ENCODE measurements at places on chromosomes 1 and 21. TPM values are rescaled to one million over a fixed set of nuclear protein-coding genes. Genes with fewer than 3 reads are reported as not detected.

Gene SYNC
- 20.3 TPM for total RNA-seq

Gene EFCAB7
- total RNA-seq = 2.9 TPM

Gene WLS
- total RNA-seq = 126 TPM

Gene CYP4B1
- total RNA-seq = 2.9 TPM

Gene SERTAD4
- total RNA-seq = 5.2 TPM

Gene TCP10L
- not detected for total RNA-seq

Gene RIPPLY3
- total RNA-seq = not detected

Gene PTTG1IP
- total RNA-seq = 206 TPM

Gene KRTAP22-1
- total RNA-seq = not detected

Gene RNU1-4
- total RNA-seq = 3,977 TPM

Gene CLCNKA
- 0.73 TPM for total RNA-seq

Gene KIF17
- 1.6 TPM for total RNA-seq

GRCh38 chr1:94954263-94955220 is 27.6 kb upstream of the CNN3 start:
- DNase-seq = no peak

DNA sequence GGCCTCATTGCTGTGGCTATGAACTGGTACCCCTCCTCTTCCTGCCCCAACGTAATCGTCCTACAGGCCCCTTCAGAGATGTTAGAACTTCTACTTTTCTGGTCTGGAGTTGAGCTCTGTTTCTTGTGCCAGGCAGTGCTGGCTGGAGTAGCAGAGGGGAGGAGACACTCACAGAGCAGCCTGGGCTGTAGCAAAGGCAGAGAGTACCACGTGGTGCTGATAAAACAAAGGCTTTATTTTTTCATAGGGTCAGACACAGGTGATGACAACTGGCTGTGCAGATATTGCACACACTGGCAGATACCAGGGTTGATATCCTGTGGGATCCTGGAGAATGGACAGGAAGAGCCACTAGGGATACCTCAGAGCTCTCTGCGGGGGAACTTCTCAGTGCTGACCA is 23.2 kb downstream of the CRCT1 start:
- no peak for DNase-seq

DNA sequence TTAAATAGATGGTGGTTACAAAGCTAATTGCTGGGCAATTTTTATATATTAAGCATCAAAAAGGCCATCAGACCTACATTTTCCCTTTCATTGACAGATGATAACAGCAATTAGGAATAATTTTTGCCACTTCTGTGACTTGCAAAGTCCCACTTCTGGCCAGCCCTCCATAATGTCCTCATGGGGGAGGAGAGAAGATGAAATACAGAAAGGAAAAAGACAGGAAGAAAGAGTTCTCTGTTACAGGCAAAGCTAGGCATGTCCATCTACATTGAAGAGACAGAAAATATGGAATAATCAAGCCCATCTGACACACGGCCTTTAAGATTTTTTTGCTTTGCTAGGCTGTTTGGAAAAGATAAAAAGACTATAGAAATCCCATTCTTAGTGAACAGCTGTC is 108.0 kb downstream of the ENAH start:
- DNase-seq = no peak

DNA sequence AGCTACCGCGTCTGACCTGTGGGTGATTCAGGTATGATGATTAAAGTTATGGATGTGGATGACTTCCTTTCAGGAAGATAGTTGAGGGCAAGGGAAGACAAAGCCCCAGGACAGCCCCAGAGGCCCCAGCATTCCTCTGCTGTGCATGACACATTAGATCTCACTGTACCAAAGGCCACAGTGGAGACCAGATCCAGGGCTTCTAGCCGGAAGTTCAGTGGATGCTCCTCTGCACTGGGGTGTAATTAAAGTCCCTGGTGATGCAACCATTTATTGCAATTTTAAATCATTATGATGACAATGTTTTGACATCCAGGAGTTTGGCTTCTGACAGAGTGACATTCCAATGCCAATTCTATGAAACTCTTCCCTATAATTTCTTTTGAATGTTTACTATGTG is 5.0 kb downstream of the C4BPA start:
- no peak for DNase-seq

DNA sequence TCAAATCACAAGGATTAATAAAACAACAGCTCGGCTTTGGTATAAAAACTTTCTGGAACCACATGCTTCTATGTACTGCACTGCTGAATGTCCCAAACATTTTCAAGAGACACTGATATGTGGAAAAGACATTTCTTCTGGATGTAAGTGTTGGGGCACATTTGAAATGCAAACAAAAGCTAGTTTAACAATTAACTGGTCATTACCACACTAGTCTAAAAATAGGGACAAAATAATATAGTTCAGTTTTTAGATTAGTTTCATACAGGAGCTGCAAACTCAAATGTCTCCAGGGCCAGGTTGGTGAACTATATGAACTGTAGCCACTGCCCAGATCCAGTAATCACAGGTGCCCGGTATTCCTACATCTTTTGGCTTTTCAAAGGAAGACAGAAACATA is 3.2 kb downstream of the IL23R start:
- DNase-seq = no peak

- no peak for DNase-seq
Measured at GRCh38 chr1:231803353-231803752, 176.8 kb downstream of the DISC1 start.

- no peak for DNase-seq
Measured at GRCh38 chr1:214453109-214453722, 98.2 kb downstream of the PTPN14 start.

- no peak for DNase-seq
Measured at GRCh38 chr1:213914392-213914791, 73.4 kb upstream of the PROX1 start.

GRCh38 chr1:38027201-38028104 is 14.9 kb downstream of the UTP11 start:
- no peak for DNase-seq

GRCh38 chr1:85109475-85109874 is 61.2 kb upstream of the MCOLN3 start:
- peak; percentile 33 for DNase-seq

- DNase-seq = no peak
Measured at GRCh38 chr1:89703469-89703868, 70.5 kb downstream of the LRRC8C start.

DNA sequence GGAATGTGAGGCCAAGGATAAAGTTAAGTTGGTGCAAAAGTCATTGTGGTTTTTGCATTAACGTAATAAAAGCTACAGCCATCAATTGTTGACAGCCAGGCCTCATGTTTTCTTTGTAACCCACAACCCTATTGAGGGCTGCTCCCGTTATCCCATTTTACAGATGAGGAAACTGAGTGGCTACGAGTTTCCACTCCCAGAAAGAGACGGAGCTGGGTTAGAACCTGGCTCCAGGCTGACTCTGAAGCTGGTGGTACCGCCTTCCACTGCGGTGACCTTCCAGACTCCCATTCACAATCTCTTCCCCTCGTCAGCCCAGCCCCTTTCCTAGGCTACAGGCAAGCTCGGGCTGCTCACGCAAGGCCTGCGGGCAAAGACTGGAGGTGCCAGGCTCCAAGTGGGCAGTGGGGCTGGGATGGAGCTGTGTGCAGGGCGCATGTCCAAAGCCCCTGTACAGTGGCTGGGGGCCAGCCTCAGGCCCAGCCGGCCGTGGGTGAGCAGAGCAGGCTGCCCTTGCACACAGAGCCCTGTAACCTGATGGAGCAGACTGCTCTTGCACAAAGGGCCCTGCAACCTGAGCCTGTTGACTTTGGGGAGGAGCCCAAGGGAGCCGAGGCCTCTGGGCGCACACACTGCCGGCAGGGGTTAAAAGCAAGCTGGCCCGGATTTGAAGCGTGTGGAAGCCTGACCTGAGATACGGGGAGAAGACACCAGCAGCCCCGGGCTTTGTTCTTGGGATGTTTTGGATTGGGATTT is 97.4 kb upstream of the TMPRSS2 start:
- DNase-seq = no peak

DNA sequence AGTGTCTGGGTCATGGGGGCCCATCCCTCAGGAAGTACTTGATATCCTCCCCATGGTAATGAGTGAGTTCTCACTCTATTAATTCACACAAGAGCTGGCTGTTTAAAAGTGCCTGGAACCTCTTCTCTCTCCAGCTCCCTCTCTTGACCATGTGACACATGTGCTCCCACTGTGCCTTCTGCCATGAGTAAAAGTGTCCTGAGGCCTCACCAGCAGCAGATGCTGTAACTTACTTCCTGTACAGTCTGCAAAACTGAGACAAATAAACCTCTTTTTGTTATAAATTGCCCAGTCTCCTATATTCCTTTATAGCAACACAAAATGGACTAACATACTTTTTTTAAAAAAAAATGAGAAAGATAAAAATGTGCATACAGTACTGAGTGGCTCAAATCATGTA is 24.0 kb downstream of the PUM1 start:
- DNase-seq = no peak

DNA sequence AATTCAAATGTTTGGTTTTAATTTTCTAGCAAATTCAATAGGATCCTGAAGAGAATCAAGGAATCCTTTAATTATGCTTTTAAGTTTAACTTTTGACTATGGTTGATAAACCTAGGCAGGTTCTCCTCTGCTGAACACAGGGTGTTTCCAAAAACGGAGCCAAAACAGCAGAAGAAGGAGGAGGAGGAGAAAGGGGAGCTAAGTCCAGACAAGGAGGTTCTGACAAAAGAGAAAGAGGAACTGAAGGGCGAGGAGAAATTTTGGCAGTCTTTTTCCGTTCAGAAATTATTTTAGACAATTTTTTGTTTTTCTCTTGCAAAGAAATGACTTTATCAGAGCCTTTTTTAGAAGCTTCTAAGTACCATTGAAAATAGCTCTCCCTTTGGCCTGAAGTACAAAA is 33.2 kb upstream of the FNBP1L start:
- DNase-seq = no peak

DNA sequence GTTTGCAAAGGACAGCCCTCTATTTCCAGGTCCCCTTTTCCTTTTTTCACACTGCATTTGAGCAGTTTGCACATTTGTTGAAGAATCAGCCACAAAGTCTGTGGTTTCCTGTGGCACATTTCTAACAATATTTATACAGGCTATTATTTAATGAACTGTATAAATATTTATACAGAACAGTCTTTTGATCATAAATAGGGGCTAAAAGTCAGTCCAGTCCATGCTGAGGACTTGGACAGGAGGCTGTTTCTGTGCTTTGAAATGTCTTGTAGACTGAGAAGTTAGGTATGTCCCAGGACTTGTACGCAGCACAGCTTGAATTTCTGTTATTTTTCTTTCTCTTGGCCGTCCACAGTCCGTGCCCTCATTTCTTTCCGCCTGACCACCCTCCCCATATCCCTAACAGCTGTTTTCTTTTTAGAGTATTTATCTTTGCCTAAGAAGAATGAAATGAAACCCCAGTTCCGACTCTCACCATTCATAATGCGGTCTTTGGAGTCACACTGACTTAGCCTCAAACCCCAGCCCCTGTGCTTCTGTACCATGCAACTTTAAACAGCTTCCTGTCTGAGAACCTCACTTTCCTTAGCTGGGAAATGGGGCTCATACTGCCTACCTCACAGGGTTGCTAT is 19.7 kb downstream of the FGGY start:
- DNase-seq = no peak

- DNase-seq = peak; percentile 65
Measured at GRCh38 chr1:30852026-30852425, 56.5 kb downstream of the SDC3 start.

DNA sequence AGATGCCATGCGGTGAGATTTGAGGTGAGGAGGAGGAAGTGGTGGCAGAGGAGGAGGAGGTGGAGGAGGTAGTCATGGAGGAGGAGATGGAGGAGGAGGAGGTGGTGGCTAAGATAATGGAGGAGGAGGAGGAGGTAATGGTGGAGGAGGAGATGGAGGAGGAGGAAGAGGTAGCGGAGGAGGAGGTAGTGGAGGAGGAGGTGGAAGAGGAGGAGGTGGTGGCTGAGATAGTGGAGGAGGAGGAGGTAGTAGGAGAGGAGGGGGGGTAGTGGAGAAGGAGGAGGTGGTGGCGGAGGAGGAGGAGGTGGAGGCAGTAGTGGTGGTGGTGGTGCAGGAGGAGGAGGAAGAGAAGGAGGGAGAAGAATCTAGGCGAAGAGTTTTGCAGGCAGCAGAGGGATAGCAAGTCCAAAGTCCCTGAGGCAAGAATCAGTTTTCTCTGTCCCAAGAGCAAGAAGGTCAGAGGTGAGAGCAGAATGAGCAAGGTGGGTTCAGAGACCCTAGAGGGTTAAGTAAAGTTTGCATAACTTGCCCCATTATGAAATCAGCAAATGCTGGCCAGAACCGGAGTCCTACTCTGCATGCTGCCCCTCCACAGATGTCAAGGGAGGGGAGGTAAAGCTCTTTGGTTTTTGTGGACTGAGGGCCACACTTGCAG is 38.9 kb upstream of the GNPAT start:
- no peak for DNase-seq

GRCh38 chr1:203704120-203704519 is 60.9 kb upstream of the LAX1 start:
- no peak for DNase-seq

DNA sequence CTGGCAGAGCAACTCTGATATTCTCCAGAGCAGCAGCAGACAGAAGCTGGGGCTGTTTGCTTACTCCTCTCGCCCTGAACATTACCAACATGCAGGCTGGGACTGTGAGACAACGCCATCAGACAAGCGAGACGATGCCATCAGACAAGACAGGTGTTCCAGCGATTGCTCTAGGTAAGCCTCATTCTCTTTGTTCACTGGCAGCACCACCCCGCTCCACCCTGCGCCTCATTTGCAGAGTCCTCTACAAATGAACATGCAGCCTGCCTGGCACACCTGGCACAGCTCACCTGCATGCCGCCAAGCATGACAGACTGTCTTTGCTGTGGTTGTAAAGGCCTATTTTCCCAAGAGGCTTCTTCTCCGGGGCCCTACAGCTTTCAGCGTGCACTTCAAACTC is 346.2 kb downstream of the SMYD3 start:
- no peak for DNase-seq

DNA sequence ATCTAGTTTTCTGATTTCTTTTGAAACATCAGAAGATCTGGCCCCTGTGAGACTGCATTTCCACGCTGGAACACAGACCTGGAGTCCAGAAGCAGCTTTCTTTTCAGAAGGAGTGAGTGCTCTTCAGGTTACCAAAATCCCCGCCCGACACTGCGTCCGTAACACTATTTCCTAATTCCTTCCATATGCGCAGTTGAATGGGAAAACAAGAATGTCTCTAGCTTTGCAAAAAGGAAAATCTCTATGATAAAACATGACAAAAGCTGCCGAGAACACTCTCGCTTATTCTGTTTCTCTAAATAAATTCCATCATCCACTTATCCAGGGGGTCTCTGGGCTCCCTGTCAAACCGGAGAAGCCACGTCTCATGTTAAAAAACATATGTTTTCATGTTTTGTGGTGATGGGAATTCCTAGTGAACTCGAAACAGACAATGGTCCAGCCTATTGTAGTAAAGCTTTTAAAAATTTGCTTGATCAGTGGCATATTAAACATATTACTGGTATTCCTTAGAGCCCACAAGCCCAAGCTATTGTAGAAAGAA is 67.7 kb downstream of the PLD5 start:
- DNase-seq = no peak

- no peak for DNase-seq
Measured at GRCh38 chr1:152167835-152168534, 9.0 kb upstream of the RPTN start.

GRCh38 chr1:1058921-1059493 is 15.1 kb downstream of the RNF223 start:
- no peak for DNase-seq
